Myocyte (in vitro differentiated cells): ENCODE measurements at places on chromosomes 4 and X. TPM values are rescaled to one million over a fixed set of nuclear protein-coding genes. Genes with fewer than 3 reads are reported as not detected.

GRCh38 chr4:73707918-73708577 is 32.3 kb upstream of the CXCL8 start:
- peak; percentile 30 for DNase-seq

DNA sequence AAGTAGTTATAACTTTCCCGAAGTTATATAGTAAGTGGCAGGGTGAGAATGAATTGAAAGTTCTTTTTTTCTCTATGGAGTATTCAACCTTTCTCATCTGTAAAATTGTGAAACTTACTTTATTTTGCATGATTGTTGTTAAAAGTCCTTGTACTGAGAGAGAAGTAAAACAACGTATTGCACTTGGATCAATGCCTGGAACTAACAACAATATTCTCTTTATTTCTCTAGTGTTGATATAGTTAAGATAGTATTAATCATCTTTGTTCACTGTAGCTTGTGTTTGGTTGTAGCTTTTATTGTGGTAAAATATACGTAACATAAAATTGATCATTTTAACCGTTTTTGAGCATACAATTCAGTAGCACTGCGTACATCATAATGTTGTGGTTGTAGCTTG is 48.7 kb downstream of the STIM2 start:
- DNase-seq: no peak

DNA sequence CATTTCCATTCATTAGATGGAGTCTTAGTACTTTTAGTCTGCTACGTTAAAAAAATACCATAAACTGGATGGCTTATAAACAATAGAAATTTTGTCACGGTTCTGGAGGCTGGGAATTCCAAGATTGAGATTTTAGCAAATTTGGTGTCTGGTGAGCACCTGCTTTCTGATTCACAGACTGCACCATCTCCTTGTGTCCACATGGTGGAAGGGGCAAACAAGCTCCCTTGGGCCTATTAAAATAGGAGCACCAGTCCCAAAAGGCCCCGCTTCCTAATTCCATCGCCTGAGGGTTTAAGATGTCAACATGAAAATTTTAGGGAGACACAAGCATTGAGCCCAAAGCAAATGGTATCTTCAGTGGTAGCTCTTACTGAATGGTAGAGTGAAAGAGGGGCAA is 120.5 kb upstream of the MAP9 start:
- DNase-seq: no peak

NPY1R gene
- 0.16 TPM in 1 of 2 replicates, not detected in the other for total RNA-seq

GYG2 gene
- total RNA-seq: 12.0 and 14.4 TPM in 2 replicates
